Activated CD4-positive, alpha-beta T cell treated with anti-CD3 and anti-CD28 coated beads, Interleukin-2, amount 50 U/mL, for 24 hours (primary cell): ENCODE measurements at places on chromosomes 7 and 10.

DNA sequence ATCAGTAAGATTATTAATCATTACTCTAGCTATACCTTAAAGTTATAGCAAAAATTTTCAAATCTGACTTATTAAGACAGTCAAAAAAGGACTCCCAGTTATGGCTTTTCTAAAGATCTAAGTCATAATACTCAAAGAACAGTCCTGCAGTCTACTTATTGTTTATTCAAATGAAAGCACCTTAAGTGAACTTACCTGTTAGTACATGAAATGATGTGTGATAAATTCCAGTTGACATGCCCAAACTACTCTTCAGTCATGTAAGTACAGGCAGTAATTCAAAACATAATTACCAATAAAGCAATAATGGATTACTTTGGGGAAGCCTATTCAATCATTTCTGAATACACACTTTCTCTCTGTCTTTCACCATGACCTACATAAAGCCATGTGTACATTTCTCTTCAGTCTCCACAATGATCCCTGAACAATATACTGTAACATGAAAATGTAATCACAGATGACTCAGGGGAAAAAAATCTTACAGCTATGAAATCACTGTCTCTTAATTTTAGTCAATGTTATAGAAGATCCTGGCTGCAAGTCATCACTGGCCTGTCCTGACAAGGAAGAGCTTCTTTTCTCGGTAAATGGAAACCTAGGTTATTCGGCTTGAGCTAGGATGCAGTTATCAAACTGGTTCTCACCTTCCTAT is 420.7 kb upstream of the LRRTM3 start:
- DNase-seq: no peak

- DNase-seq: no peak
Observed at GRCh38 chr7:22330903-22331302, 26.1 kb downstream of the RAPGEF5 start.

DNA sequence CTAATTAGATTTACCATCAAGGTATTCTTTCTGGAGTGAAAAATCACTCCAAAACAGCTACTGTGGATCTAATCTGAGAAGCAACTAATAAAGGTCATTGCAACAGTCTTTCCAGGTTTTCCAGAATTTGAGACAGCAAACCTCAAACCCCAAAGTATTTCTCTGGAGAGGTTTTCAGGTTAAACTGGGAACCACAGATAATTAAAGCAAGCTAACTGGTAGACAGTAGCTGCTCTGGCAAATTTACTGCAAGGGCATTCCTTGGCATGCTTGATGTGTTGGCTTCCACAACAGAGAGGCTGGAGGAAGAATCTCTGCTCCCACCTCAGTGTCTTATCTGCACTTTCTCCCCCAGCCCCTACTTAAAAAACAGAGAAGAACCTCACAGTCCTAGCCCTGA is 140.0 kb upstream of the NRBF2 start:
- DNase-seq: no peak

DNA sequence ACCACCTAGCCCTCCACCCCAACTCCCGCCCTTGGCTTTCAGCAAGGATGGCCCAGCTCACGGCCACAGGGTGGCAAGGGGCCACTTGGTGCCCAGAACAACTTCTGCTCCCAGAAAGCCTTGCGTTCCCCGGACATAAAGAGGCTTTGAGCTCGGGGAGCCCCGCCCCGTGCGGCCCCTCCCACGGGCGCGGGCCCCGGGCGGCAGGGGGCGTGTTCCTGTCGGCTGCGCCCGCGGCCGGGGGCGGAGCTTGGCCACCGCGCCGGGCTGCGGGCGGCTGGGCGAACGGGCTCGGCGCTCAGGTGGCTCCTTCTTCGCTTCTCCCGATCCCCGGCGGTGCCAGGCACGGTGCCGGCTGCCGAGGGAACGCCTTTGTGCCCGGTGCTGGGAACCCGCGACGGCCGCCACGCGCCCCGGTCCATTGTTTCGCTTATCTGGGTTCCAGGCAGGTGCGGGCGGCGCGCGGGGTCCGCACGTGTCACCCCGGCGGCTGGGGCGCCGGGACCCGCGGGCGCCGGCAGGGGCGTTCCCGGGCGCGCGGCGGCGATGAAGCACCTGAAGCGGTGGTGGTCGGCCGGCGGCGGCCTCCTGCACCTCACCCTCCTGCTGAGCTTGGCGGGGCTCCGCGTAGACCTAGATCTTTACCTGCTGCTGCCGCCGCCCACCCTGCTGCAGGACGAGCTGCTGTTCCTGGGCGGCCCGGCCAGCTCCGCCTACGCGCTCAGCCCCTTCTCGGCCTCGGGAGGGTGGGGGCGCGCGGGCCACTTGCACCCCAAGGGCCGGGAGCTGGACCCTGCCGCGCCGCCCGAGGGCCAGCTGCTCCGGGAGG is at the start of gene NFE2L3:
Gene NFE2L3, plus strand, starts transcription at position 246 of the 829 bp plus-strand sequence. Its CDS starts 301 bp downstream, at position 547.
- DNase-seq: peak; percentile 71

- DNase-seq: no peak
Observed at GRCh38 chr10:121327727-121328126, 270.5 kb downstream of the FGFR2 start.

DNA sequence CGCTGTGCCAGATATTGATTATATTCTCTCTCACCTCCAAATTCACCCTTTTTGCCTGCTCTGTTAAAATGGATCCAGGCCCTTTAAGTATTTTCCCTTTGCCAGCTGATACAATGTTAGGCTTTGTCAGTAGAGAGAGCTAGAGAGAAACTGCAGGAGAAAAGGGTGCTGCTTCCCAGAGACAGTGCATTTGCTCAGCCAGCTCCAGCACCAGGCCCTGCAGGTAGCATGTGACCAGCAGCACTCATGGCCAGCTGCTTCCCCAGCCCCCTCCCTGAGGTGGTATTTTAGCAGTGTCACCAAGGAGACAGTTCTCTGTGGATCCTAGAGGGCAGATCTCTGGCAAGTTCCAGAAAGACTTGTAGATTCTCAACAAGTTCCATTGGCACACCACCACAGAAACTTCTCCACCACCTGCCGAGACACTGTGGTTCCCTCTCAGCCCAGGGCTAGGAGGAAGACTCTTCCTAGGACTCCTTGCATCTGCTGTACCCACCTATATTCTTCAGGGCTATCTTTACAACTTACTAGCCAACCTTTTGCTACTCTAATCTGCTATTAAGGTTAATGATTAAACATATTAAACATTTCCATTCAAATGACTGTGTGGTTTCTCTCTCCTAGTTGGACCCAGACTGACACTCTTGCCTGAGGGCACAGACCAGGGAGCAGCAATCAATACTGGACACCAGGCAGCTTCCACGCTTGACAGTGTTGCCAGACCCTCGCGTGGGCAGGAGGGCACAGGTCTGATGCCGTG is 35.6 kb upstream of the ADAM12 start:
- DNase-seq: no peak

GRCh38 chr7:22559829-22560489 is 60.0 kb upstream of the STEAP1B start:
- DNase-seq: peak; percentile 56

DNA sequence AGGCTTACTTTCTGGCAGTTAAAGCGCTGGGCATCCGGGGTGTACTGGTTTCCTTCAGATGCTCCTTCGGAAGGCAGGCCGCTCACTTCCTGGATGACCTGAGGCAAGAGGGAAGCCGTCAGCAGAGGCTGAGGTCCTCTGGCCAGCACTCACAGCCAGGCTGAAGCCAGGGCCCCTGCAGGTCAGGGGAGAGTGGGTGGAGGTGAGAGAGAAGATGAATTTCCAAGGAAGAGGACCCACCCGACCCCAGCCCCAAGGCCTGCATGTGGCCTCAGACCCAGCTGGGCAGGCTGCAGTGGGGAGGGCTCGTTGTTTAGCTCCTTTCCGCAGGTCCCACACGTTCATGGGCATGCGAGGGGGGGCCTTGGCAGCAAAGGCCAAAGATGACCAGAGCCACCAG is 71.3 kb downstream of the VWA2 start:
- DNase-seq: no peak

DNA sequence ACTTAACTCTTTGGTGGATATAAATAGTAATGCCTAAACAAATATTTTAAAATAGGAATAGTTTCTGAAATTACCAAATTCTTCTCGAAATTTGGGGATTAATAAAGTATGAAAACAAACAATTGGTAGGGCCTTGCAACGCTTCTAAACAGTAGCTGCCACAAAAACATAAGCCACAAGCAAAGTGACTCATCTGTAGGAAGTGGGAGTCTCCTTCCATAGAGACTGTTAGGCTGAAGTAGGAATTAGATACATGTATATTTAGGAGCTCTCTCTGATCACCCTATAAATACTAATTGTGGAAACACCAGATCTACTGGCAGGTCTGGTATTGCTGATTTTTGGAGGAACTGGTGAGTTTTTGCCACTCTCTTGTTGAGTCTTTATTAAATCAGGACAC is 5.7 kb upstream of the LMOD2 start:
- DNase-seq: no peak

DNA sequence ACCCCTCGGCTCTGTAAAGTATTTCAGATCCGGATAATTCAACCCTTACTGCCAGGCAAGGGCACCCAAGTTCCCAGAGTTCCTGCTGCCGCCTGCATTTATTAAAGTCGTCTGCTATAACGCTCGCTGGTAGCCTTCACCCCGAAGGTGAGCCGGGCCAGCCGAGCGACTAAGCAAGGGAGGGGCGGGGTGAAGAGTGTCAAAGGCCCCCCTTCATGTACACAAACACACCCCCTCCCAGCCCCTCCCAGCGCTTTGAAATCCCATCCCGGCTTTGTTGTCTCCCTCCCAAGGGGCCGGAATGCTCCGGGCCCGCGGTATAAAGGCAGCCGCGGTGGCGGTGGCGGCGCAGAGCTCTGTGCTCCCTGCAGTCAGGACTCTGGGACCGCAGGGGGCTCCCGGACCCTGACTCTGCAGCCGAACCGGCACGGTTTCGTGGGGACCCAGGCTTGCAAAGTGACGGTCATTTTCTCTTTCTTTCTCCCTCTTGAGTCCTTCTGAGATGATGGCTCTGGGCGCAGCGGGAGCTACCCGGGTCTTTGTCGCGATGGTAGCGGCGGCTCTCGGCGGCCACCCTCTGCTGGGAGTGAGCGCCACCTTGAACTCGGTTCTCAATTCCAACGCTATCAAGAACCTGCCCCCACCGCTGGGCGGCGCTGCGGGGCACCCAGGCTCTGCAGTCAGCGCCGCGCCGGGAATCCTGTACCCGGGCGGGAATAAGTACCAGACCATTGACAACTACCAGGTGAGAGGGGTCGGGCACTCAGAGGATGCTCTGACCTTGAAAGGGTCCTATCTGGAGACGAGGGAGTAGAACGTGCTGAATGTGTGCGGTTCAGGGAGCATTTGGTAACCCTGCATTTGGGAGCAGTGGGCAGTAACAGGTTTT is at the start of gene DKK1:
Gene DKK1, plus strand, starts transcription at position 349 of the 889 bp plus-strand sequence. Its CDS starts 154 bp downstream, at position 503.
- DNase-seq: no peak

- no peak for DNase-seq
Observed at GRCh38 chr10:80518807-80519360, 18.8 kb upstream of the SH2D4B start.

DNA sequence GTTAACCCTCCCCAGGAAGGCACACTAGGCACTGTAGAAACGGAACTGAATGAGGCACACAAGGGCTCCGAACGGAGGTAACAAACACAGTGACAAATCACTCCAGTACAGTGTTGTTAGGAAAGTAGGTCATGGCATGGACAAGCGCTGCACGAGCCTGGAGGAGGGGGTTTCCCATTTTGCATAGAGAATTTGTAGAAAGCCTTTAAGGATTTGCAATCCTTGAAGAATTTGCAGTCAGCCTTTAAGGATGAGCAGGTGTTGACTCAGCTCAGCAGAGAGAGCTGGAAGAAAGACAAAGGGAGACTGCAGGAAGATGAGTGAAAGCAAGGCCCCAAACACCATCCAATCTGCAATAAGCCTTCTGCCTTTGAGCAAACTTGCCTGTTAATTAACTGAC is 51.1 kb upstream of the PPP1R3C start:
- no peak for DNase-seq

GRCh38 chr7:158924956-158925355 is 68.6 kb downstream of the DYNC2I1 start:
- no peak for DNase-seq

DNA sequence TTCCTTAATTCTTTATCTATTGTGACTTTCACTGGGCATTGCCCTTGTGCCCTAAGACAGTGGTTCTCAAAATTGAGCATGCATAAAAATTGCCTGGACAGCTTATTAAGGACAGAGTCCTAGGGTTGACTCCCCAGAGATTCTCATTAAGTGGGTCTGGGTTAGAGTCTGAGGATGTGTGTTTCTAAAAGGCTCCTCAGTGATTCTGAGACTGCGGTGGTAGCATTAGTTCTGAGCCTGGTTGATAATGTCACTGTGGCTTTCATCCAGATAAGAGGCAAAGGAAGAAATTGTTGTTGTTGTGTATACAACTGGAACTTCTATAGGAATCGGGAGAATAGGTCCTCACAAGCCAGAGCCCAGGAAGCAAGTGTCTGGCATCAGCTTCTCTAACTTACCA is 1.3 kb downstream of the IFIT2 start:
- DNase-seq: no peak

DNA sequence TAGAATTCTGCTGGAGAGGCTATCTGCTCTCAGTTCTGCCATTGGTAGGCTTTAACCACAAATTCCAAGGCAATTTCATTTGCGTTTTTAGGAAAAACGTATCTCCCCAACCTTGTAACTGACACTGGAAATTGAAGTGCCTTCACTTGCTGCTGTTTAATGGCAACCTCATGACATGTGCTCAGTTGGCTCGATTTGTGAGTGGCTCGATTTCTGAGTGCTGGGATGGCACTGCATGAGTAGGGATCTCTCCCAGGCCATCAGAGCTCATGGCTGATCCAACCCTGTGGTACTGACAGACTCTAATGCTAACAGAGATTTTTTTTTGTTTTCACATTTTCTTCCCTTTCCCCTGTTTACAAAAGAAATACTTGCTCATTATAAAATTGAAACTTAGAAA is 56.0 kb downstream of the SUFU start:
- DNase-seq: no peak

DNA sequence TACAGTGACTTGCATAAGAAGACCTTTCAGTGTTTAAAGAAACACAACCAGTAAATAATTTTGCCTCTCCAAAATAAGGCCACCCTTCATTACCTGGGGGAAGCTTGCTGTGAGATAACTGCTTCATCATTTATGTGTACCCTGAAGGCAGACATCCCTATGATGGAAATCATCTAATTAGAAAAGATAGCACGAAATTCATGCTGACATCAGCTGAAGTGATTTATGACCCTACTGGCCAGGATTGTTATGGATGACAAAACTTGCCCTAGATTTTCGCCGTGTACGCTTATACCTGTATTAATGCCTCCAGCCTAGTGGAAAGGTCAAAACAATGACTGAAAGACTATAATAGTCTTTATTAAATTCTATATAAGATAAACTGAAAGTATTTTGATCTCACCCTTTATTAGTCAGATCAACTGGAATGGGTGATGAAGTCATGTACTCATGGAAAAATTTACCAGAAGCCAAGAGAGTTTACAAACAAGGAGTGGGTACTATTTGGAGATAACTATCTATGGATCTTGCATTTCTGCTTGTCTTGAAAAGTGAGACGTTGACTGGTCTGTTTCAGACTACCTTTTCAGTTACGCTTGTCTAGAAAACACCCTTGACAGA is 114.2 kb downstream of the PPP1R3A start:
- no peak for DNase-seq
